ENCODE measurements at places on chromosomes 11 and 22.
A peak's percentile ranks its signal among the peaks of the same experiment; 100 is the strongest.

DNA sequence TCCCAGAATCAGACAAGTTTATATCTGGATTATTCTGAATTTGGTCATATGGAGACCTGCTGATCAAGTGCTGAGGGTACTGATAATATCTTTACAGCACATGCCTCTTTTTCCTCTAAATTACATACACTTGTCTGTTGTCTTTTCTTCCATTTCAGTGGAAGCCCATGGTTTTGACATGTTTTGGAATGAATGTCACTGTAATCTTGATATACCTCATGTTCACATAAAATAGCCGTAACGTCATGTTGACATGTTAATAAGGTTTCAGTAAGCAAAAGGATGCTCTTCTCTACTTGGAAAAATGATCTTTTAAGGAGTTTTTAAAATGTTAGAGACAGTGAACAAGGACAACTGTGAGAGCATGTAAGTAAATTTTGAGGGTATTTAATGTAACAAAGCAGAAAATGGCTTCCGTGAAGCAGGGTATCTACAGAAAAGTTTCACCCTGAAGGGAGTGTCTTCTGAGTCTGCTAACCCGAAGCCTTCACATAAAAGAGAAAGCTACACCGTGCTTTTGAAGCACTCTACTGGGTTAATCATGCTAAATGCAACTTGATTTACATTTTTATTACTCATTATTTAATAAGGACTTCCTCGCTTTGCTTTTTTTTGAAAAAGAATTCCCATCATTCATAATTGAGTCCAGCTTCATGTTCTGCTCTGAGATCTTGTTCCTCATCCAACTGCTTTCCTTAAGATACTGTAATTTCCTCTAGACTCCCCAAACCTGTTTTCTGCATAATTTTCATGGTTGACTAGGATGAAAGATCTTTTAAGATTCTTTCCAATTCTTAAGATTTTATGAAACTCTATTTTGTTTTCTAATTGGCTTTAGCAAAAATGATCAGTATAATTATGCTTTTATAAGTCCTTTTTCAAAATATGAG lies 56.2 kb downstream of the YAP1 start:
- no peak for DNase-seq

- no peak for DNase-seq
Measured at GRCh38 chr11:124310721-124311120, 3.0 kb downstream of the OR8D1 start.

GRCh38 chr11:122803306-122803705 lies 35.0 kb upstream of the CRTAM start:
- DNase-seq, result no peak

GRCh38 chr11:123145661-123146060 lies 49.4 kb downstream of the CLMP start:
- DNase-seq, result peak; percentile 8

- DNase-seq, result peak; percentile 89
Measured at GRCh38 chr11:64040684-64041322, 5.1 kb downstream of the FLRT1 start.

GRCh38 chr11:128723531-128723930 lies 29.7 kb downstream of the FLI1 start:
- DNase-seq, result no peak

GRCh38 chr11:19365743-19366410 lies 125.1 kb upstream of the E2F8 start:
- DNase-seq, result peak; percentile 63
